ENCODE measurements at places on chromosomes 4 and X.

DNA sequence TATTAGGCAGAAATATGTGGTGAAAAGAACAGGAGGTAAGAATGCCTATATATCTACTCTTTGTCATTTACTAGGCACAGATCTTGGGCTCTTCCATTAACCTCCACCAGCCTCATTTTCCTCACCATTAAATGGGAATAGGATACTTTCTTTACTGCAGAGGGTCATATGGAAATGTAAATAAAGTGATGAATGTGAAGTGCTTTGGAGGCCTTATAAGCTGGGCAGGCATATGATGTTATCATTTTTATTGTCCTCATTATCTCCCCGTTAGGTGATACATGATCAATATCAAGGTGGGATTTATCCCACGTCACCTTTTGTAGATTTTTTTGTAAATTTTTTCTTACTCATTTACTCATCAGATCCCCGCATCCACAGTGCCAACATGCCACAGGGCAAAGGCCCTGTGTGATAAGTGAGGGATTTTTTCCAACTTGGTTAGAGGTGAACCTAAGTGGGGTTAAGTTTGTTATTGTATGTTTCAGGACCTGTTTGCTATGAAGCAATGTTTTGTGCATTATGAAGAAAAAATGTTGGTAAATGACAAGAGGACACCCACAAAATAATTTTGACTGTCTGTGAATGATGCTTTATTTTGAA is 107.8 kb downstream of the SLC4A4 start:
- no peak for DNase-seq

- peak; percentile 47 for DNase-seq
These were observed 592.9 kb downstream of the BCOR start for GRCh38 chrX:39504850-39505259.

- DNase-seq, result peak; percentile 1
These were observed 92.8 kb downstream of the AMELX start for GRCh38 chrX:11386001-11386523.

GRCh38 chr4:17758485-17758884 is 22.9 kb downstream of the FAM184B start:
- peak; percentile 66 for DNase-seq

DNA sequence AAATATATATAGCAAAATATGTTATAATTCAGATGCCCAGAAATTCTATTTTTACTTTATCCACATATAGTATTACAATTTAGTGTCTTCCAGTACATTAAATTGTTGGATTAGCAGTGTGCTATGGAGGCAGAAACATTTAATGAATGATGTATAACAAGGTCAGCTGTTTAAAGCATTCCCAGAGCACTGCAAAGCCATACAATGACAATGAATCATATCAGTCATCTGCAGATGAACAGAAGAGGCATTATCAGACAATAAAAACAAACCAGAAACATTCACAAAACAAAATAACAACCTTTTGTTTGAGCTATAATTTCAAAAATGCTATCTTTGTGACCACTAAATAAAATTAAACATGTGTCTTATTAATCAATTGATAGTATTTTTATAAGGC is 524.2 kb downstream of the FAT4 start:
- no peak for DNase-seq

GRCh38 chr4:26257850-26258249 is 63.0 kb upstream of the RBPJ start:
- DNase-seq, result no peak

- DNase-seq, result no peak
These were observed 28.4 kb downstream of the CXorf58 start for GRCh38 chrX:23936180-23936579.

GRCh38 chr4:140302151-140302859 is 71.1 kb upstream of the SCOC start:
- DNase-seq, result no peak

DNA sequence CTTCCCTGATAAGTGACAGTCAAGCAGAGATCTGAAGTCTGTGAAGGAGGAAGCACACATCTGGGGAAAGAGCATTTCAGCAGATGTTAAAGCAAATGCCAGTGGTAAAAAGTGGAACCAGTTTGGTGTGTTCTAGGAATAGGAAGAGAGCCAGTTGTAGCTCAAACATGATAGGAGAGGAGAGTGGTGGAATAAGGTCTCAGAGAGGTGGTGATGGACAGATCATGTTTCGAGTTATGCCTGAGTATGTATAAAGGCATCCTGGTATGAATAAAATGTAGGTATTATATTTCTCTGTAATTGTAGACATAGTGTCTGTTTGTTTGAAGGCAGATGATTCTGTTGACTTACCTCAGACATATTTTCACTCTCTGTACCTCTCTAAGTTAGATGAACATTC is 89.1 kb downstream of the LARP7 start:
- no peak for DNase-seq

- DNase-seq, result no peak
These were observed 615.6 kb downstream of the CENPC start for GRCh38 chr4:66929748-66930147.

- no peak for DNase-seq
These were observed 283.8 kb downstream of the TRIML1 start for GRCh38 chr4:188423039-188423438.

DNA sequence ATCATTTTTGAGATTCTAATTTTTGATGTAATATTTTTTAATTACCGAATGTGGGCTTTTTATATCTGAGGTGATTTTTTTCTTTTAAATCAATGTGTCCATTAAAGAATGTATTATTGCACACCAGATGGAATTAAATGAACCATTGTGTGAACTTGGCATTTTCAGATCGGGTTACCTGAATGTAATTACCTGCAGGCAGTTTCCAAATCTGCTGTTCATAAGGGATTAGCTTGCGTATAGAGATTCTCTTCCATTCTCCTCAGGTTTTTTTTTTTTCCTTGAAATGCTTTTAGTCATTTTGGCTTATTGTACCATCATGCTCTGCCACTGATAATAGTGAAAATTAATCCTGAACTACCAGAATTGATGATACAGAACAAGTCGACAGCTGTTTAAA is 511.5 kb upstream of the ATOH1 start:
- peak; percentile 8 for DNase-seq

DNA sequence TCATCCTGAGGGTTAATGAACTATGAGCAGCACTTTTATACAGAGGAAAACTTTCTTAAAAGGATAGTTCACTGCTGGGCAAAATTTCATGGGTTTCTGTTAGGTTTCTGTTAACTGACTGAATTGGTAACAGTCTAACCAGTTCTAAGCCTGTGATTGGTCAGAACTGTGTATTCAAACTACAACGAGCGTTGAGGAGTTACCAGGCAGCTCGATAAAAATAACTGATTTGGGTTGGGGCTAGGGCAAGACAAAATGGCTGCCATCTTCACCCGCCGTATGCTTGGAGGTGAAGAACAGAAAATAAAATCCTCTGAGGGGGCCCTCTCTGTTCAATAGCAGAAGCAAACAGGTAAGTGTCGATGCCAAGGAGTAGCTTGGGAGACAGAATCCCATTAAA is 22.0 kb downstream of the FAM133A start:
- DNase-seq, result no peak

- peak; percentile 85 for DNase-seq
These were observed 209.3 kb downstream of the SOWAHB start for GRCh38 chr4:76688619-76689144.

DNA sequence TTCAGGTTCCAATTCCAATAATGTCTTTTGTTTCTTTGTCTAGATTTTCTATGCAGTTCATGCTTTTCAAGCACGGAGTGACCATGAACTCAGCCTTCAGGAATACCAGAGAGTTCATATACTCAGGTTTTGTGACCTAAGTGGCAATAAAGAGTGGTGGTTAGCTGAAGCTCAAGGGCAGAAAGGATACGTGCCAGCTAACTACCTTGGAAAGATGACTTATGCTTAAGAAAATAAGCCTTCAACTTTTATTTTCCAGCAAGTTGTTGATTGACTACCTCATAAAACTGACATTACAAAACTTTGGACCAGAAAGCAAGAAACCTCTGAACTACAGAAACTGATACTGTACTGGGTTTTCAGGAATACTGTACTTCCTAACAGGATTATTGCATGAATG is 30.8 kb downstream of the INTS12 start:
- no peak for DNase-seq

- no peak for DNase-seq
These were observed 20.8 kb downstream of the OCIAD1 start for GRCh38 chr4:48851651-48852050.

DNA sequence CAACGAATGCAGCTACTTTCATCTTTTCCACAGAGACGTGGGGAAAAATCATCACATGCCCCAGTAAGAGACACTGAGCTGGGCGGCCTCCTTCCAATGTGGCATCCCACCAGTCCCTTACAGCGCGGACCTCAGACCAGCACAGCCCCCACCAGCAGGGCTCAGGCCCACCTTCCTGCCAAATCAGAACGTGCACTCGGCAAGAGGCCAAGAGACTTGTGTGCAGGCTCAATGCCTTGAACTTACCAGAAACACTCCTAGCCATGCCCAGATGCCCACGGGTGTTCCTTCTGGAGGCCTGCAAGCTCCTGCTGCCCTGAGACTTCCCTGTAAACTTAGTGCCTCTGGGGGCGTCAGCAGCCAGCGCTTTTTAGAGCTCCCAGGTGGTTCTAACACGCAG is 31.2 kb downstream of the WDR1 start:
- no peak for DNase-seq

DNA sequence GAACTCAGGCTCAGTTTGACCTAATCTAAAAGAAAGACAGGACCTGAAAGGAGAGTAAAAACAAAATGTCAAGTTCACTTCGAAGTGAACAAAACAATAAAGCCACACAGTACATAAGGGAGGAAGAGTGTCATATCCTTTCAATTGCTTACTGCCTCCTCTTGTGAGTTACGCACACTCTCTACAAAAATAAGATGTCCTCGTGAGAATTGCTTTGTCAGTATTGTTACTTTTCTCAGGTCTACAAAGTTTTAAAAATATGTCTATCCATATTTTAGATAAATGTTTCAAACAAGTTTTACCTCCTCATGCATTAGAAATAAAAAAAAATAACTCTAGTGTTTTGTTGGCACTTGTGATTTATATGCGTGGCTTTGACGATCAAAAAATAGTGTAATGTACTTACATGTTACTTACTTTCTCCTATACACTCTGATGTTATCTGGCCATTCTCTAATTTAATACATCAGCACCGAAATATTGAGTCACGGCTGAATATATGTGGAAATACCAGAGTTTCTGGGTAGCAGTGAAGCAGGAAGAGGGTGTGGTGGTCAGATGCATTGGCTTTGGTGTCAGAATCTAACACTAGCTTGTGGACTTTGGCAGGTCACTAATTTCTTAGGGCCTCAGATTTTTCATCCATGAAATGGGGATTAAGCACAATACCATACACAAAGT is 8.1 kb upstream of the MRPL1 start:
- no peak for DNase-seq

DNA sequence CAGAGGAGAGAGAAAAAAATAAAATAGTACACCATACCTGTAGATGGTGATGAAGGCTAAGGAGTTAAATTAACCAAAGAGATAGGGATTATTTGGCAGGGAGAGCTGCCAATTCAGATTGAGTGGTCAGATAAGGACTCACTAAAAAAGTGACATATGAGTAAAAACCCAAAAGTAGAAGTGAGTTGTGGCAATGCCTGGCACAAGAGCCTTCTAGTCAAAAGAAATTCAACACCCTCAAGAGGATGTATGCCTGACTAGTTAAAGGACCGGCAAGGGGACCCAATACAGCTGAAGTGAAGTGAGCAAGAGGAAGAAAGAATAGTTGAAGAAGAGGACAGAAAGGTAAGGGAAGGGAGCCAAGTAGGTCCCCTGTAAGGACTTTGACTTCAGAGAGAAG is 34.9 kb downstream of the ELF2 start:
- no peak for DNase-seq

DNA sequence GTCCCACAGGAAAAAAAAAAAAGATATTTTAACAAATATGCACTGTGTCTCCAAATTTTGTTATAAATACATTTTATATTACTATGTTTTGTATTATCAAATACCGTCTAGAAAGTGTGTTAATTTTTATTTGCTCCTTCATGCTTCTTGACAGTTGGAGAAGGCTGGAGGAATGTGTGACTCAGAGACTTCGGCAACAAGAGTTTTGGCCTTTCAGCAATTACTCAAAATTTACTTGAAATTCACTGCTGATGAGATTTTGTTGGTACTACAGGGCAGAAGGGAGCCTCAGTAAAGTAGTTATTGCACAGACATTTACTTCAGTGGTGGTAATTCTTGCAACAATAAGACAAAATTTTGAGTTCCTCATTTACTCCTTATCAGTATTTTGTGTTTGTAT is 2164.0 kb downstream of the PCDH7 start:
- DNase-seq, result no peak

- DNase-seq, result no peak
These were observed 38.6 kb upstream of the TMEM131L start for GRCh38 chr4:153427363-153428071.

GRCh38 chr4:83417566-83417965 is 38.1 kb downstream of the HELQ start:
- DNase-seq, result no peak

DNA sequence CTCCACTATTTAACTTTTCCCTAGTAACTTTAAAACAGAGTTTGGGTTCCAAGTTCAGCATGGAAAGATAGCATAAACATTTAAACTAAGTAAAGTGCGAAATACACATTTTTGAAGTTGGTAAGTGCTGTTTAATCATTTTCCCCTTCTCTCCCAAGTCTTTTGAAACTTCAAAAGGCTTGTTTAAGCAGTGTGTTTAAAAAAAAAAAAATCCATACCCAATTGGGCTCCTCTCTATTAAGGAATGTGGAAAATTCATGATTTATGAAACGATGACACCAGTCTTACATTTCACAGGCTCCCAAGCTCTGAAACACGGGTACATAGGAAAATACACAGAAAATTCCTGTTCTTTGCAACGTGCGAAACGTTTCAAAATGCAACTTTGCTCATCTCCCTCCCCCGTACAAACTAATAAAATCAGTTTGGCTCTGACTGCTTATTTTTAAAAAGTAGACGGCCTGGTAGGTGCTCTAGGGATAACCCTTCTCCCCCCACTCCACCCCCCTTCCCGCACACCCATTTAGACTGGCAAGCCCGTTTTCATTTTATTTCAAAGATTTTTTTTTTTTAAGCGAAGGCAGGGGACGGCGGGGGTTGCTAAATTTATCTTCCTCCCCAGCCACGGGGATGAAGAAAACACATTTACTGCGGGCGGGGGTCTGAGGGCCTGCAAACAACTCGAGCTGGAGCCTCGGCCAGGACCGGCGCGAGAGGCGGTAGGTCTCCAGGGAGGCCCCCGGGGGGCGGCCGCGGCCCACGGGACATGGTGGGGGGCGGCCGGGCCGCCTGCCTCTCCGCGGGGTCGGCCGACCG is 786 bp upstream of the ZFX start:
- DNase-seq, result peak; percentile 64

GRCh38 chr4:89752932-89753598 is 83.9 kb downstream of the SNCA start:
- DNase-seq, result peak; percentile 67

GRCh38 chr4:129335818-129336217 is 239.9 kb downstream of the C4orf33 start:
- no peak for DNase-seq

DNA sequence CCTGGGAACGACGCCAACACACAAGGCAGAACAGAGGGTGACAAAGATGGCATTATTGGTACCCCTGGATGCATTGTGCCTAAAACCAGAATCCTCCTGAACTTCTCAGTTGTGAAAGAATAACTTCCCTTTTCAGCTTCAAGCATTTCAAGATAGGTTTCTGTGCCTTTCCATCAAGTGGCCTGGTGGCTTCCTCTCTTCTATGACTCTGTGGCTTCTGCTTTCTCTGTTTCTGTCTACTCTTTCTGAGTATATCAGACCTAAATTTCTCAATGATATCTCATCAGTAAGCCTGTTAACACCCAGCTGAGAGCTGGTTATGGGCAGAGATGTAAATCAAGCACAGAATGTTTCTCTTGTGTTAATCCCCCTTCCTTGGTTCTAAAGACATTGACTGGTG is 21.4 kb upstream of the FAM9B start:
- no peak for DNase-seq

GRCh38 chr4:108488865-108489264 is 131.5 kb upstream of the RPL34 start:
- no peak for DNase-seq
